Stimulated activated CD4-positive, alpha-beta T cell treated with anti-CD3 and anti-CD28 coated beads, Interleukin-4, amount 100 ng/mL, for 4 hours (primary cell): ENCODE measurements at places on chromosomes 7 and 10.
A peak's percentile ranks its signal among the peaks of the same experiment; 100 is the strongest.

DNA sequence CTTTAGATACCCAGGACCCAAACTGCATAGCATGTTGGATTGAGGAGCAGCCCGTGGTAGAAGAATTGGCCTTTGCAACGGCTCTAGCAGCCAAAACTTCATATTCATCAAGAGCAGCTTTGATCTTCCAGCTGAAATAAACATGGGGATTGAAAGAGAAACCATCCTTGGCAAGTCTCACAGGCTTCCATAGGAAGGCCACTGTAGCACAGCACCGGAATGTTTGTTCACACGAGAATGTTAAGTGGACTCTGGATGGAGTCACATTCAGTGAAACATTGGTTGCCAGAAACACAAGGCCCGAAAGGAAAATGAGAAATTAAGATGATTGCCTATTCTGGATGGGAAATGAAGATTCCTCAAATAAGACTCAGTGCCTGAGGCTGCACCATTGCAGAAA, 97.4 kb downstream of the RAB18 start:
- DNase-seq = no peak

DNA sequence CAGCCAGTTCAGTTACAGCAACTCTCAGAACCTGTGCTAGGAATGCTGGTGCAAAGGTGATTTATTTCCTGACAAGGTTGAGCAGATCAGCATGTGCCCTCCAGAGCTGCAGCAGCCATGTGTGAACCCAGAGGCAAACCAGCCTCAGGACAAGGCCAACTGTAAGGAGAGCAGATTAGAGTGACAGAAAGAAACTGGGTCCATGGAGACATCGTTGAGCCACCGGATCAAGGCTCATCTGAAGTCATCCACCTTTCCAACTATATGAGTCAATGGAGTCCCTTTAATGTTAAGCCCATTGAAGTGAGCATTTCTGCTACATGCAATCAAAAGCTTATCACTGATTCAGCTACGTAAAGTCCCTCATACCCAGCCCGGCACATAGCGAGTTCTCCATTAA, 26.4 kb downstream of the KCNMA1 start:
- no peak for DNase-seq

DNA sequence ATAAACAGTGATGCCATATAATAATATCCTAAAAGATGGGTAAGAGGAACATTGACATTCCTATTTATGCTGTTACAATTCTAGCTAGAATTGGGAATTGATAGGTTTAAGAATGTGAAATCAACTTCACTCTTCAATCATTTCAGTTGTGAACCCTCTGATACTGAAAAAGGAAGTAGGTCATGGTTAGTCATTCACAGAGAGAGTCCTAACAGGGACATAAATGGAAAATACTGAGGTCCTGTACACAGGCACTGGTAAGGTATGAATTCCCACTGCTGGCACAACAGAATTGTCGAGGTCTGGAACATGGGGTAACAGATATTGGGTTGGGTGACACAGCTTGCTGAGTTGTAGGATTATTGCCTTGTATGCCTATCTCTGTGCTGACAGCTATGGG, 289.4 kb upstream of the LRRN3 start:
- no peak for DNase-seq

DNA sequence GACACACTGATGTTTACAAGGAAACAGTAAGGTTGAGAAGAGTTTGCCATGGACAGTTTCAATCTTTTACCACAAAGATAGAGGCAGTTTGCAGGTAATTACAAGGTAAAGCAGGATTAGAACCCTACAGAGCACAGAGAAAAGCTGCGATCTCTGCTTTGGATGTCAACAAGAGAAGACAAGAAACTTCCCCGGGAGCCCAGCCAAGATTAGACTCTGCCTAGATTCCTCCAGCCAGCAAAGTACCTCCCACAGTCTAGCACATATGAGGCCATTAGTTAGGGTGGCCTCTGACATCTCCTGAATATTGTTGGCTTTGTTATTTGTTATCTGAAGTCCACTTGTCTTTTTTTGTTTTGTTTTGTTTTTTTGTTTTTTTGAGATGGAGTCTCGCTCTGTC, 178.1 kb downstream of the CALN1 start:
- no peak for DNase-seq

GRCh38 chr10:125151553-125152449, 8.6 kb downstream of the CTBP2 start:
- DNase-seq = no peak

- DNase-seq = no peak
Measured at GRCh38 chr7:84331616-84332015, 137.0 kb upstream of the SEMA3A start.

GRCh38 chr10:112955582-112956421, 5.8 kb downstream of the TCF7L2 start:
- no peak for DNase-seq

DNA sequence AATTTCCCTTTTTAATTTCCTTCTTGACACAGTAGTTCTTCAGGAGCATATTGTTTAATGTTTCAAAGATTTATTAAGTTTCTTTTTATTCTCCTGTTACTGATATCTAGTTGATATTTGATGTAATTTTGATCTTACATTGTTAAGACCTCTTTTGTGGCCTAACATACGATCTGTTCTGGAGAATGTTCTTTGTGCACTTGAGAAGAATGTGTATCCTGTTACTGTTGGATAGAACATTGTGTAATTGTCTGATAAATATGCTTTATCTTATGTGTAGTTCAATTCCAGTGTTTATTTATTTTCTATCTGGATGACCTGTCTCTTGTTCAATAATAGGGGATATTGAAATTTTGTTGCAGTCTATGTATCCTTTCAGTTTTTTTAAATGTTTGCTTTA, 106.7 kb downstream of the ITGB1 start:
- DNase-seq = no peak

- peak; percentile 4 for DNase-seq
Measured at GRCh38 chr10:75014516-75015230, 96.8 kb upstream of the SAMD8 start.

- DNase-seq = no peak
Measured at GRCh38 chr10:33952692-33953360, 618.4 kb upstream of the NRP1 start.

GRCh38 chr7:34309116-34309515, 348.9 kb upstream of the NPSR1 start:
- no peak for DNase-seq

- DNase-seq = no peak
Measured at GRCh38 chr10:114881901-114882300, 56.1 kb upstream of the TRUB1 start.

DNA sequence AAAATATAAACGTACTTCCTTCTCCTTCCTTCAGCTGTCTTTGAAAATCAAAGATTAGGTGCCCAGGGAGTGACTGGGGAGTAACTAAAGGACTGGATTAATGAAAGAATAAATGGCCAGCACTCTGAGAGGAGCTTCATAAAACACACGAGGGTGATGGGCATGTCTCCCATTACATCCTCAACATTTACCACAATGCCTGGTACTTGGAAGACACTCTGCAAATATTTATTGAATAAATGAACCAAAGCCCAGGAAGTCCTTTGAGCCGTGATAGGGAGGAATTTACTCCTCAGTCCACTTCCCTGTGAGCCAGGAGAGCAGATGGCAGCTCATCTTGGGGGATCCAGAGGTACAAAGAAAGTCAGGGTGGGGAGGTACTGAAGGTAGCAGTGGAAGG, 96.3 kb downstream of the RAB11FIP2 start:
- no peak for DNase-seq

GRCh38 chr10:36457751-36458150, 667.6 kb upstream of the ANKRD30A start:
- no peak for DNase-seq
